Spleen (tissue), 13 donors: ENCODE measurements at places on chromosomes 6 and 20. TPM values are rescaled to one million over a fixed set of nuclear protein-coding genes. Genes with fewer than 3 reads are reported as not detected.

Gene MTFR2
- 2.2 TPM for polyA plus RNA-seq

Gene PTPRA
- polyA plus RNA-seq, result 15.7 TPM

DNA sequence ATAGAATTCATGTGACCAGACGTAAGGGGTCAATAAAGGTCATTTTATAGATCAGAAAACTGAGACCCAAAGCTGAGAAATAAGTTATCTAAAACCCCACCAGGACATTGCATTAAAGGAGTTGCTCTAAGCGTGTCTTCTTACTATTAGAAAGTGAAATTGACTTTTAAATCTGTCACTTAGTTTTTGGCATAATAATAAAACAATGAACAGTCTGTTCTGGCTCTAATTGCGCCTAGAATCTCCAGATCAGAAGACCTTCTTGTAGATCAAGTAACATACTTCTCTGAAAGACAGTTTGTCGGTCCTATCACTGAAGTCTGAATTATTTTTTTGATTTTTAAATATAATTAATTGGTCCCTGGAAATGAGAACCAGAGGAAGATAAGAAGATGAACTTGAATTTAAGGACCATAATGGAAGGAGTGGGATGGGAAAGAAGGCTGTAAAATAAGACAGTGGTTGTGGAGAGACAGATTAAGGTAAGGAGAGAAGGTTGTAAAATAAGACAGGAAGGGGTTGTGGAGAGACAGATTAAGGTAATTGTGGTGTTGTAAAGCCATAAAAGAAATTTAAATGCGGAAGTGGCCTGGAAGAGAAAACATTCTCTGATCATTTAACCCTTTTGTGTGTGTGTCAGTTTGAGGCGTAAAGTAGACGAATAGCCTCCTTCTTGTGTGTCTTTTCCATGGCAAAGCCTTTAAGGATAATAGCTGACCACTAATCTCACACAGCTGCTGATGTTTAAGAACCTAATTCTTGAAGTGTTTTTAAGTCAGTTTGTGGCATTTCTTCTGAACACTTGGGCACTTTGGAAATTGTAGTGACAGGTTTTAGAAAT is 20.1 kb downstream of the TOP1 start:
- no peak for DNase-seq

DNA sequence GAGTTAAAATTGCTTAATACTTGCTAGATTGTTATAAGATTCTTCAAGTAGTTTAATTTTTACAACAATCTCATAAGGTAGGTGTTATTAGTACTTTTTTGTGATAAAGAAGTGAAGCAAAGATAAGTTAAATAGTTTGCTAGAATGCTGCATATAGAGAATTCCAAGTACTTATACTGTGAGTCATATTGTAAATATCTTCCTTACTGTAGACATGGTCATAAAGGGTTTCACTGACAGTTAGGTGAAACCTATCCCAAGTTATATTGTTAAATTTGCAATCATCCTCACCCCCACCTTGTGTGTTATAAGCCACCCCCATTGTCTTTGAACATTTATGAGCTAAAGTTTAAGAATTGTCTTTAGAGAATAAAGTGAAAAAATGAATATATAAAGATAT is 142.0 kb downstream of the FAM83B start:
- DNase-seq, result no peak

- no peak for DNase-seq
These were observed 42.7 kb upstream of the ZNF831 start for GRCh38 chr20:59120919-59121318.

GRCh38 chr20:2984028-2984501 is 59.4 kb upstream of the GNRH2 start:
- no peak for DNase-seq
